SHP77 treated with DMSO at 0.1 percent for 48 hours (cell line): ENCODE measurements at places on chromosomes 7 and 10.
A peak's percentile ranks its signal among the peaks of the same experiment; 100 is the strongest.

- DNase-seq = no peak
Measured at GRCh38 chr7:142508251-142508650, 241.0 kb upstream of the PRSS1 start.

DNA sequence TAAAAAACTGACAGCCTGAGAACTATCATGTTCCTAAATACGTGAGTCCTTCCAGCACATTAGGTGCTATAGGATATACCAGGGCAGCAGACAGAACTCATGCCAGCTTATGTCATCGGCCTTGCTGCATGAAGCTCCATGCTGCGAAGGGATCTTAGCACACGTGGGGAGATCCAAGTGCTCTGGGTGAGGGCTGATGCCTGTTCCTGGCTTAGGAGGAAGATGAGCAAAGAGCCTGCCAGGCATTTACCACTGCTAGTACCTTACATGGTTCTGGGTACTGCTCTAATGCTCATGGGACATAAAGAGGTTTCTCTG, 43.2 kb downstream of the SVIL start:
- no peak for DNase-seq

DNA sequence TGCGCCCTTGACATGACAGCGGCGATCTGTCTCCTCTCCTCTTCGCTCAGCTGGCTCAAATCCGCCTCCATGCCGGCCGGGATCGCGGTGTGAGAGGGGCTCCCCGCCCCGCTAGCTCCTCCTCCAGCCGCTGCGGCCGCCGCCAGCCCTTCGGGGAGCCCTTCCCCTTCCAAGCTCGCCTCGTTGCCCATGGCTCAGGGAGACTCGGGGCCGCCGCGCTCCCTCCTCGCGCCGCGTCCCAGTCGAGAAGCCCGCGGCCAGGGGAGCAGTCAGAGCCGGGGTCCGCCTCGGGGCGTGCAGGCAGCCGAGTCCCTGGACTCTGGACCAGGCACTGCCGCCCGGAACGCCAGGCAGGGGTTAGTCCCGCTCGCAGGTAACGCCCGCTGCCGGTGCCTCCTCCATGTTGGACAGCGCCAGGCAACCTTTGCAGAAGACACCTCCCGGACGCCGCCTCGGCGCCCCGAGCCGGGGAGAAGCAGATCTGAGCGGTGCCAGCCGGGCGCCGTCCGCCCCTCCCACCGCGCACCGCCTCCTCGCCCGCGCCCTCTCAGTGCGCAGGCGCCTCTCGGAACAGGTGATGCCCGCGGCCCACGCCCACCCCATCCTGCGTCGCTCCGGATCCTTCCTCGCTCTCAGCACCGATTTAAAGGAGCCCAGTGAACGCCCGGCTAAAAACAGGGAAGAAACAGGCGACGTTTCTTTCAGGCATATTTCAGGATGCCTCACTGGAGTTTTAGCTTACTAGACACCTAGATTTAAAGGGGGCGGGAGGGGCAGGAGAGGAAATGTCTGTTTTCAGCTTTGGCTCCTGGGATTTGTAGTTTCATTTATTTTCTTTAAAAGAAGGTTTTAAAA, at the start of gene PCLO:
TSS of gene PCLO (minus strand) at position 483 of the 855 bp plus-strand sequence. CDS start at position 191, 292 bp downstream.
- peak; percentile 83 for DNase-seq

DNA sequence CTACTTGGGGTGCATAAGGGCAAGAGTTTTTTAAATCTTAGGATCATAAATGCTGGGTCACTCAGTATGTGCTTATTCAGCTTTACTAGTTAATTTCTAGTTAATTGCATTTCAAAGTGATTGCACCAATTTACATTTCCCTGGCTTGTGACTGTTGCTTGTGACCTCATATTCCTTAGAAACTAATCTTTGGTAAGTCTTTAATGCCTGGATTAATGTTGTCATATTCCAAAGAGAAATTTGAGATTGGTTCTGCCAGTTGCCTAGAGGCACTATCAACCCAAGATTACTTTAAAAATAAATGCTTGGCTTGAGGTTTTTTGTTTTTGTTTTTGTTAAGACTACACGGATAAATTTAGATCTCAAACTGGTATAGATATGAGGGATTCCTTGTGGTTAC, 103.1 kb downstream of the ANK3 start:
- DNase-seq = no peak

GRCh38 chr7:151894111-151895007, 17.4 kb upstream of the PRKAG2 start:
- no peak for DNase-seq

- no peak for DNase-seq
Measured at GRCh38 chr10:92937876-92938275, 89.6 kb downstream of the EXOC6 start.

DNA sequence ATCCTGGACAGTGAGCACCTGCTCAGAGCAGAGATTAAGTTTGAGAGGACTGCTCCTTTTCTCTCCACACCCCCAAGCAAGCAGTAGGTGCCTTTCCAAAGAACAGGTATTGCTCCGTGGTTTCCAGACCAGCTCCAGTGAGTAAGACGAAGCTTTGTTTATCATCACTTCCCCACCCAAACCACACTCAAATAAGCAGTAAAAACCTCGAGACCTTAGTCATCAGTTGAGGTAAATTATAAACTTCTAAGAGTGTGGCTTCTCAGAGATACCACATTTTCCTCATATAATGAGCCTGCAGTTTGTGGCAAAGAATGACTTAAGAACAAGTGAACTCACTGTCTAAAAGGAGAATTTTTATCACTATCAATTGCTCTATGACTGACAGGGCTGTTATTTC, 50.0 kb upstream of the GRB10 start:
- no peak for DNase-seq

- no peak for DNase-seq
Measured at GRCh38 chr7:110914263-110914662, 176.7 kb upstream of the LRRN3 start.

DNA sequence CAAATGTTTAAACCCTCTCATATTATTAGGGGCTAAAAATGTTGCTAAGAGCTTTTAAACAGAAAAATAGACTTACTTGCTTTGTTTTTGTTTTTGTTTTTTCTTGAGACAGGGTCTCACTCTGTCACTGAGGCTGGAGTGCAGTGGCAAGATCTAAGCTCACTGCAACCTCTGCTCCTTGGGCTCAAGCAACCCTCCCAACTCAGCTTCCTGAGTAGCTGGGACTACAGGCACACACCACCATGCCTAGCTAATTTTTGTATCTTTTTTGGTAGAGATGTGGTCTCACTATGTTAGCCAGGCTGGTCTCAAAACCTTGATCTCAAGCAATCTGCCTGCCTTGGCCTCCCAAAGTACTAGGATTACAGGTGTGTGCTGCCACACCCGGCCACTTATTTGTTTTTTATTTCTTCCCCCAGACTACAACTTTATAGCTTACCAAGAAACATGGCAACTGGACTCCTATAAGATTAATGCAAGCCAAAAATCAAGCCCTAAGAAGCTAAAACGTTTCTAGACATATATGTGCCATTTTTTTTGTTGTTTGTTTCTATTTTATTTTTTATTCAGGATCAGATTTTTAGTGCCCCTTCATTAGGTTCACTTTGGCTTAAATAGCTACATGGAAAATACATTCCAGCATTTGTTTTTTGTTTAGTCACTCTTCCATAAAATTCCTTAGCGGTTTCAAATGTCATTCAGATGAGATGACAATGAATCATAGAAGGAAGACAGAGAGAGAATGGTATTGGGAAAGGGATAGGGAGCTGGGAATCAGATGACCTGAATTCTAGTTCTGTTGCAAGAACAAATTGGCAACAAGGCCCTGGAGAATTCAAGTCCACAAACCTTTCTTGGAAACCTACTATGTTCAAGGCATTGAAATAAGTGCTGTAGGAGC, 163.4 kb upstream of the MKLN1 start:
- no peak for DNase-seq

DNA sequence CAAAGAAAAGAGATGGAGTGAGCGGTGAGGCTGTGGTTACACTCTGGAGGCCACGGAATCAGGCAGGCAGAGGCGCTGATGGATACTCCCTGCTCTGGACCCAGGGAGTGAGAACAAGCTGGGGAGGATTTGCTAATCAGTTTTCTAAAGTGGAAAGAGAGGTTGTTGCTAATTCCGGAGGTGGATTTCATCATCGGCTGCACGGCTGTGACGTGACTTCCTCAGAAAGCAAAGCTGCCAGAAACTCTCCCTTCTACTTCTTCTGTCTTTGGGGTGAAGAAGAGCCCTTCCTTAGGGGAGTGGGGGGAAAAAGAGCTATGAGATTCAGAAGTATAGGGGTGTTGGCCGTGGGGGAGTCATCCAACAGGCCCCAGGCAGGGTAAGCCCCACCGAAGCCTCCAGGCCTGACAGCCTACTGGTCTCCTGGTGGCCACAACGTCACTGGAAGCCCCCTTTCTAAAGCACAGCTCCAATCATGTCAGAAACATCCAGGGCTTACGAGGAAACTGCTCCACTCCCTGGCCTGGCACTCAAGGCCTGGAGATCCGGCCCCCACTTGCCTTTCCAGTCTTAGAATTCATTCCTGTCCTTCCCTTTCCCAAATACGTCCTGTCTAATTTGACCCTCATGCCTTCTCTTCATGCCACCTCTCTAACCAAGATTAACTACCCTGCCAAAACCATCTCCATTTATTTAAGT, 114.5 kb downstream of the HIP1 start:
- DNase-seq = no peak

DNA sequence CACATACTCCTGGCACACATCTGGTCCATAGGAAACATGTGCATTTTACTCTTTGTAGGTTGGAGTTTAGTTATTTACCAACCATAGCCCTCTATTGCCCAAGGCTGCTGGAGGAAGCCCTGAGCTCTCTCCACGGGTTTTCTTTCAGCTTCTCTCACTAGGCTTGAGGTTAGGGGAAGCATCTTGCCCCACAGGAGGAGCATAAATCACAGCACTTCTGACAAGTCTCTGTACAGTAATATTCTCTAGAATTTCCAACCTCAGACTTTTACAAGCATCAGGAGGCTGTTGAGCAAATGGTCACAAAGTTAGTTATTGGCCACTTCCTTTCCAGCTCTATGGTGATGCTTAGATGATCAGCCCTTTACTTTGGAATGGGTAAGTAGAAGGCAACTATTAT, 122.9 kb upstream of the GLI3 start:
- DNase-seq = no peak

DNA sequence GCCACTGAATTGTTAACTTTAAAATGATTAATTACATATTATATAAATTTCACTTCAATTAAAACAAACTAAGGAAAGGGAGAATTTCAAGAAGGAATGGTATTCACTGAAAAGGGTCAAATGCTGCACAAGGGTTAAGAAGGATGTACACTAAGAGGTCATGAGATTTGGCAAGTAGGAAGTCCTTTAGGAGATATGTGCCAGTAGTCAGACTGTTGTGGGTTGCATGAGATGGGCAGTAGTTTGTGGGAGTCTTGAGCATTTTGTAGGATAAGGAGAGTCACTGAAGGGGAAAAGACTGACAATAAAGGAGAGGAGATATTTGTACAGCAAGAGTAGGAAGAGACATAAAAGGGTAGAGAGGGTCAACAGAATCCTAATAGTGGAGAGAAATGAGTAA, 12.4 kb upstream of the PTPN12 start:
- DNase-seq = no peak

- DNase-seq = peak; percentile 70
Measured at GRCh38 chr7:135801045-135801693, 52.6 kb upstream of the FAM180A start.

GRCh38 chr7:128703609-128704241, 31.6 kb downstream of the GARIN1A start:
- no peak for DNase-seq

DNA sequence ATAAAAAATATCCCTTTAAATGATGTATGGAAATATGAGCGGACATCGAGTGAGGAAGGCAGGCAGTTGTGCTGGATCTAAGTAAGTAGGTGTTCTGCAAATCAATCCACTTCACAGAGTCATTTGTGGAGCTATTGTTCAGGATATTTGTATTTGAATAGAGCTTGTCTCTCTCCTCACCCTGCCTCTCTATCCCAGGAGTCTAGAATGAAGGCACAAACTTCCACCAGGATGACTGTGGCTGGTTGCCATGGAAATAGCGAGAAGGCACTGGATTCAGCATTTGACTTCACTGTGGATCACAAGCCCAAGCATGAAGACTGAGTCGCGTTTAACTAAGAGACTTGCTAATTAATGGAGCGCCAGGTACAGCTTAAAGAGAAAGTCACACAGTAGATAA, 53.2 kb downstream of the NPY start:
- DNase-seq = no peak

GRCh38 chr7:16347066-16347826, 74.1 kb downstream of the CRPPA start:
- DNase-seq = no peak

DNA sequence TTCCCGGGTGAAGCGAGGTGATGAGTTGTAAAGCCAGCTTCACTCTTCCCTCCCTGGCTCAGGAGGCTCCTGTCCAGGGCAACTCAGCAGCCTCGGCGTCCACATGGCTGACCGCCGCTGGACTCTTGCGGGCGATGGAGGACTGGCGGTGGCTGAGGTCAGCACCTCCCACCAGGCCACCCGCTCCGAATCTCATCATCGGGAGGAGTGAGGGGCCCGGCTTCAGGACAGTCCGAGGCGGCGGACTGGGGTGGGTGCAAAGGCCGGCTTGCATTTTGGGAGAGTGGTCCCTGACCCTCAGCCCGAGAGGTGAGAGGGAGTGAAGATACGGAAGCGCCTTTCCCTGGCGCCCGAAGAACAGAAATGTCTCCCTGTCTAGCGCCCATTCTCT, 759 bp downstream of the DNAJB12 start:
- DNase-seq = no peak

DNA sequence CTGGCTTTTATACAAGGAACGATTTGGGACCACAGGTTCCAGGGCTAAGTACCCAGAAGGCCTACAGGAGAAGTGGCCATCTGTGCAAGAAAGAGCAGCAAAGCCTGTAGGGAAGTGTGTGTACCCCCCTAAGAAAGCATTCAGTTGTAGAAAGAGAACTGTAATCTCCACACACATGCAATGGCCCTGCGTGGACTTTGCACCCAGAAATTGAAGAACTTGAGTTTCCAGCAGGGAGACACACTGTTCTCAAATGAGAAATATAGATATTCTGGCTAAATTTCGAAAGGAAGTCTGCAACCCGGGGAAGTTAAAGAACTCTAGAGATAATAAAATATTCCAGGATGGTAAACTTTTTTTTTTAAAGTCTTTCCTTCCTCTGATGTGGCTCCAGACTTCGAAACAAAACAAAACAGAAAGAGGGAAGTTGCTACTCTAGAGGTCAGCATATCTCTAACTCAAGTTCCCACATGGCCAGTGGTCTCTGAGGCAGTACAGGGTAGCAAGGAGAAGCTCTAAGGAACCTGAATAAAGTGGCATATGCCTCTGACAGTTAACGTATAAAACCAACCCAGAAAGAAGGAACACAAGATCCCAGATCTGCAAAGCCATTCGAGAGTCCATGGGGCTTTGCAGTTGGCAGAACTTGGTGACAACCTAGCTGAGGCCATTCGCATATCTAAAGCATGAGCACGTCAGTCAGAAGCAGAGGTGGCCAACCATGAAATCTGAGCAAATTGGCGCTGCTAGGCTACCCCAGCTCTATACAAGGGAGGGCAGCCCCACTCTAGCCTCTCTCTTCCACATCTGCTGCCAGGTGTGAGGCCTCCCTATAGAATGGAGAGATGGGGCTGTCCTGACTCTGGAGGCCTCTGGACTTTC, 56.6 kb downstream of the ELMO1 start:
- no peak for DNase-seq
